ENCODE measurements at places on chromosomes 12 and 14.

DNA sequence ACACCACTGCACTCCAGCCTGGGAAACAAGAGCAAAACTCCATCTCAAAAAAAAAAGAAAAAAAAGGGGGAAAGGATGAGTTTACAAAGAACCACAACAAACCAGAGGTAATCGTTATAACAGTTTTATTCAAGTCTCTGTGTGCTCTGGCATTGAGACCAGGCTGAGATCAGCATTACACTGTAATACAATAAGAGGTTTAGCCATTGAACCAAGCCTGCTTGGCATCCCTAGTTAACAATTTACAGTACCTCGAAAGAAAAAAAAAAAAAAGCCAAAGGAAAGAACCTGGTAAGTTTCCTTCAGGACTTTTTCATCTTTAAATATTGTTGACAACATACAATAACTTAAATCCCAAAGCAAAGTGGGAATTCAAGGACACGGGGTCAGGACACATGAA, 80.7 kb downstream of the TTC9 start:
- H3K27ac ChIP-seq: no peak overlapping the region
- no peaks in the 10 kb centered on the region for H3K4me1 ChIP-seq
- H3K27me3 ChIP-seq: no peaks in the 10 kb centered on the region
- no peak overlapping the region for H3K4me3 ChIP-seq
- no peak for DNase-seq

GRCh38 chr14:96011607-96012006, 27.6 kb upstream of the C14orf132 start:
- H3K27me3 ChIP-seq: peaks cover 9% of the 10 kb centered on the region
- no peaks in the 10 kb centered on the region for H3K36me3 ChIP-seq
- H3K4me1 ChIP-seq: no peaks in the 10 kb centered on the region
- DNase-seq: no peak

DNA sequence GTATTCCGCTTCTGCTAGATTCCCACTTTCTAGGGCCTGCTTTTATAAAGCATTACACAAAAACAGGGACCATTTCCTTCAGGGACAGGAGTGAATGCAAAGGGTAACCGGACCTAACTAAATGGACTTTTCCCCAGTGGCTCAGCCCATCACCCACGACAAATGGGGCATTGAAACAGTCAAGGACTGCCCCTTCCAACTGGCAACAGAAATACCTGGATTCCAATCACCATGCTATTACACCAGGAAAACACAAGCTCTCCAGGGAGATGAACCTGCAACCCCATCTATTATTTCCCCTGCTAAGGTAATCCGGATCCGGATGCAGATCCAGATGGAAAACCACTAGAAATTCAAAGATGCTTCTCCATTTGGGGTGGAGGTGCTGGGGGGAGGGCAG, 1.0 kb downstream of the MPHOSPH9 start:
- H3K36me3 ChIP-seq: peaks cover 47% of the 10 kb centered on the region
- no peak for DNase-seq
- peak overlapping the region; percentile 100 for H3K4me3 ChIP-seq
- peaks cover 54% of the 10 kb centered on the region for H3K4me1 ChIP-seq
- H3K27me3 ChIP-seq: peaks cover 4% of the 10 kb centered on the region

DNA sequence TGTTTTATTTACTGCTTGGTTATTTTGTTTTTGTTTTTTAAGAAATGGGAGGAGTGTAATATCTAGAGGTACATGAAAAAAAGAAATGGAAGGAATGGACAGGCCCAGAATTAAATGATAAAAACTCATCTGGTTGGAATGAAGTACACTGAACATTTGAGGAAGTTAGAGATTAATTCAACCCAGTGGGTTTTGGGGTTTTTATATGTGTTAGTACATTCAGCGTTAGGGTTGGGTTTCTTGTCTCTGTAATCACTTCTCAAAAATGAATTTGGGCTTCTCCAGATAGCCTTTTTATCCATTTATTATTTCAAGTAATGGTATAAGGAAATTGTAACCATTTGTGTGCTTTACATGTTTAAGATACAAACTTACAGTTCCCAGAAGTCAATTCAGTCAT, 19.5 kb upstream of the NUP107 start:
- DNase-seq: no peak
- no peaks in the 10 kb centered on the region for H3K27me3 ChIP-seq
- no peak overlapping the region for H3K4me3 ChIP-seq
- peak overlapping the region; percentile 54 for H3K27ac ChIP-seq
- peaks cover 42% of the 10 kb centered on the region for H3K4me1 ChIP-seq

DNA sequence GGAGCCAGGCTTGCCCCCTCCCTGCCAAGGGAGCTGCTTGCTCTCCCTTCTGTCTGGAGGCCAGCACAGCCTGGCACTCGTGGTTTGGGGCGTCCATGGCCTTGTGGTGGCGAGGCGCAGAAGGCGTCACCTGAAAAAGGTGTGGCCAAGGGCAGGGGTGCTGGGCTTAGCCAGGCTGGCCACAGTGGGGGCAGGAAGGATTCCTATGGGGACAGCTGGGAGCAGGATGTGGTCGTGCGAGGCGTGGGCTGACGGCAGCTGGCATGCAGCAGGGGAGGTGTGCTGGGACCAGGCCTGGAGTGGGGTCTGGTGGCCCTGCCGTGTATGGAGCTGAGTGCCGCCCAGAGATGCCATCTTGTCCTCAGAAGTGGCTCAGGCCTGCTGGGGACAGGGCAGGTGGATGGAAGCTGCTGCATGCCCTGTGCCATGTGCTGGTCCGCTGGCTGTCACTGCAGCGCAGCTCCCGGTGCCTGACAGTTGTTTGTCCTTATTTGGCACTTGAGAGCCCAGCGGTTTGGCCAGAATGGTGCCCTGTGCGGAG, 30.0 kb downstream of the SH2B3 start:
- no peak for DNase-seq
- H3K27ac ChIP-seq: peak overlapping the region; percentile 96
- H3K36me3 ChIP-seq: peaks cover 50% of the 10 kb centered on the region

- no peaks in the 10 kb centered on the region for H3K27me3 ChIP-seq
- H3K27ac ChIP-seq: no peak overlapping the region
Observed at GRCh38 chr12:14849661-14850060, 6.3 kb upstream of the ART4 start.

- peaks cover 35% of the 10 kb centered on the region for H3K4me1 ChIP-seq
- peaks cover 64% of the 10 kb centered on the region for H3K36me3 ChIP-seq
- H3K27me3 ChIP-seq: no peaks in the 10 kb centered on the region
- no peak overlapping the region for H3K4me3 ChIP-seq
- DNase-seq: no peak
Observed at GRCh38 chr14:89196545-89196944, 220.5 kb downstream of the FOXN3 start.

DNA sequence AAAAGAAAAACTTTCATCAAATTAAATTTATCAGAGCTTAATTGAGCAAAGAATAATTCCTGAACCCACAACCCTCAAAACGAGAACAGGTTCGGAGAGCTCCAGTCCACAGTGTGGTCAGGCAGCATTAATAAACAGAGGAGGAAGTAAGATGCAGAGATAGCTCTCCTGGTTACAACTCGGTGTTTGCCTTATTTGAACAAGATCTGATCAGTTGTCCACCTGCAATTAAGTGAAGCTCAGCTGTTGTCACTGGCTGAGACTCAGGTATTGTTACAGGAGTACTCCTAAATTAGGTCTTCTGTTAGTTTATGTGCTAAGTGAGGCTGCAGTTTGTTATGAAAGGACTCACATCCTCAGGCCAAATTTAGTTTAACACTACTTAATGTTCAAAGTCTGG, 451.4 kb upstream of the PDE3A start:
- DNase-seq: no peak
- H3K27me3 ChIP-seq: no peaks in the 10 kb centered on the region
- no peaks in the 10 kb centered on the region for H3K4me1 ChIP-seq
- no peak overlapping the region for H3K27ac ChIP-seq
- H3K36me3 ChIP-seq: no peaks in the 10 kb centered on the region
- no peak overlapping the region for H3K4me3 ChIP-seq

DNA sequence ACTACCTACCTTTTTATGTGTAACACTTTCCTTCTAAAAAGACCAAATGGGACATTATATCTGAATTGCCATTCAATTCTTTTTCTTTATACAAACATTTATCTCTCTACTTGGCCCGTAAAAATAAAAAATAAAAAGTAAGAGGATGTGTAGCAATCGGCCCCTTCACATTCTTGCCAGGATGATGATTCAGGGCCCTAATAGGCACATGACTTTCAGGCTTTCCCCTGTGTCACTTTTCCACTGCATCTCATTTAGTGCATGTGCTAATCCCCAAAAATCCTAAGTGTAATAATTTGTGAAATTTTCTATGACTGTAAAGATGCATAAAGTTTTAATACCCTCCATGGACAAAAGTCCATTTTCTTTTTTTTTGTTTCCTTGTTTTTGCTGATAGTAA, 23.0 kb upstream of the ATP2B1 start:
- no peak for DNase-seq
- no peak overlapping the region for H3K4me3 ChIP-seq
- H3K27ac ChIP-seq: no peak overlapping the region
- no peaks in the 10 kb centered on the region for H3K27me3 ChIP-seq

- H3K36me3 ChIP-seq: peaks cover 4% of the 10 kb centered on the region
- no peak for DNase-seq
- no peak overlapping the region for H3K27ac ChIP-seq
- peaks cover 7% of the 10 kb centered on the region for H3K4me1 ChIP-seq
Observed at GRCh38 chr14:22740020-22740419, 26.5 kb upstream of the OXA1L start.

GRCh38 chr12:15208871-15209656, 12.2 kb downstream of the RERG start:
- DNase-seq: no peak
- peaks cover 6% of the 10 kb centered on the region for H3K27me3 ChIP-seq
- no peak overlapping the region for H3K27ac ChIP-seq
- H3K4me1 ChIP-seq: no peaks in the 10 kb centered on the region
- no peaks in the 10 kb centered on the region for H3K36me3 ChIP-seq

DNA sequence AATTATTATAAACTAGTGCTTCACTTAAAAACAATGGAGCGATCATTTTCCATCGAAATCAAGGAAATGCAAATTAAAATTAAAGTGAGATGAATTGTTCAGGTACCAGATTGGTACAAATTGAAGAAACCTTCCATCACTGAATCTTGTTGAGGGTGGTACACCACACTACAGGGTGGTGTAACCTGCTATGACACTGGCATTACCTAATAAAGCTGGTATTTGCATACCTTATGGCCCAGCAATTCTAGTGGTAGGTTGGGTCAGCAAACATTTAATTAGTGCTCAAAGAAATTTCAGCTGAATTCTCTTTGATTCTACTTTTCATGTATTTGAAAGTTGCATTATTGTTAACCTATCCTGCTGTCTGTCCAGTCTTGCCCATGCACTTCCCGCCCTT, 9.2 kb downstream of the TIGAR start:
- H3K36me3 ChIP-seq: peaks cover 10% of the 10 kb centered on the region
- peaks cover 10% of the 10 kb centered on the region for H3K4me1 ChIP-seq

- peaks cover 7% of the 10 kb centered on the region for H3K4me1 ChIP-seq
- peak; percentile 62 for DNase-seq
- H3K27me3 ChIP-seq: peaks cover 75% of the 10 kb centered on the region
- peak within 1 kb of the TSS; percentile 76 for H3K4me3 ChIP-seq
Observed at GRCh38 chr12:2052826-2053678, at the start of gene CACNA1C. TSS of gene CACNA1C (plus strand) at chr12:2052987. CDS start at chr12:2053563, 576 bp downstream.

- no peaks in the 10 kb centered on the region for H3K36me3 ChIP-seq
- H3K4me3 ChIP-seq: no peak overlapping the region
- H3K27ac ChIP-seq: no peak overlapping the region
- no peak for DNase-seq
Observed at GRCh38 chr12:11609045-11609444, 40.4 kb upstream of the ETV6 start.

DNA sequence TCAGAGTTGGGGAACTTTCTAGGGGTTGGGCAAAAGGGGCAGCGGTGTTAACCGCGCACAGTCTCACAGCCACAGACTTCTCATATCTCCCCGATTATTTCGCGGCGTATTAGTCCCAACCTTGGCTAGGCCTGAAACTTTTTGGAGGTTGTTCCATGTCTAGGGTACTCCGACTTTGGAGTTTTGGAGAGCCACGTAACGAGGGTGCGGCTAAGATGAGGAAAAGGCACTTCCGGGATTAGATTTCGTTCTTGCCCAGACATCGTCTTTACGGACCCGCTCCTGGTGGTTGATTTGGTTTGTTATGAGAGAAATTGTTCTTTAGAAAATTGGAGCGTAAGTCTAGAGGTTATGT, 513 bp downstream of the CCNK start:
- peaks cover 5% of the 10 kb centered on the region for H3K36me3 ChIP-seq
- H3K27ac ChIP-seq: peak overlapping the region; percentile 95
- H3K4me3 ChIP-seq: peak overlapping the region; percentile 95
- no peaks in the 10 kb centered on the region for H3K27me3 ChIP-seq

GRCh38 chr14:95915330-95915729, 38.7 kb downstream of the TUNAR start:
- no peaks in the 10 kb centered on the region for H3K4me1 ChIP-seq
- H3K36me3 ChIP-seq: no peaks in the 10 kb centered on the region
- DNase-seq: no peak
- no peak overlapping the region for H3K4me3 ChIP-seq
- H3K27ac ChIP-seq: no peak overlapping the region

GRCh38 chr12:132458846-132459641, 30.9 kb upstream of the FBRSL1 start:
- H3K27me3 ChIP-seq: no peaks in the 10 kb centered on the region
- H3K4me1 ChIP-seq: peaks cover 2% of the 10 kb centered on the region

GRCh38 chr14:36996133-36996856, 176.1 kb downstream of the SLC25A21 start:
- no peak overlapping the region for H3K4me3 ChIP-seq
- no peak overlapping the region for H3K27ac ChIP-seq
- H3K27me3 ChIP-seq: no peaks in the 10 kb centered on the region
- H3K4me1 ChIP-seq: no peaks in the 10 kb centered on the region

DNA sequence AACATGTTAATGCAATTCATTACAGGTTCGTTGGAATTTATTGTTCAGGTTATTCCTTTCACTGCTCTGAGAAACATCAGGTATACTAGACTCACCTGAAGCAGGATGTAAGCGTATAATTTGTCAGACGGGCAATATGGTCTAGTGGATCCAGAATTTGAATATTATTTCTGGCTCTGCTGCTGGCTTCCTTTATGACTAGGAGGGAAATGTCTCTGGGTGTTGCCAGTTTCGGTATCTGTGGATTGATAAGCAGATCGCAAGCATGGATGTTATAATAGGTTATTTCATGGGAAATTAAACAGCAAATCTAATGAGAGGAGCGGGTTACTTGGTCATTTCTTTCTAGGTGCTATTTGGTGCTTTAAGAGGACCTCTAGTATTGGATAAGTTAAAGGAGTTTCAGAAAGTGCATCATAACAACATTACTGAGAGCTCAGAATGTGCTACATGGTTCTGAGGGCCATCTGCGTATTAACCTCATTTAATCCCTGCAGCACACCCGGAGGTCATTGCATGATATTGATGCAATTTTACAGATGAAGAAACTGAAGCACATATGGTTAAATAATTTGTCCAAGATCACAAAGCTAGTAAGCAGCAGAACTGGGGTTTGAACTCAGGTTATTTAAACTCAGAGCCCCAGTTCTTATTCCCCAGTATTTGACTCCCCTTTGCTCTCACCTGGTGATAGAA, 47.3 kb upstream of the BCAT1 start:
- H3K4me3 ChIP-seq: no peak overlapping the region

Data from activated naive CD8-positive, alpha-beta T cell treated with anti-CD3 and anti-CD28 coated beads for 36 hours (primary cell).